ENCODE measurements at places on chromosomes 7 and 10.

- no peak for DNase-seq
These were observed 123.3 kb downstream of the SLIT1 start for GRCh38 chr10:97062456-97062855.

GRCh38 chr7:80147543-80148391 lies 13.1 kb downstream of the GNAI1 start:
- DNase-seq, result no peak

DNA sequence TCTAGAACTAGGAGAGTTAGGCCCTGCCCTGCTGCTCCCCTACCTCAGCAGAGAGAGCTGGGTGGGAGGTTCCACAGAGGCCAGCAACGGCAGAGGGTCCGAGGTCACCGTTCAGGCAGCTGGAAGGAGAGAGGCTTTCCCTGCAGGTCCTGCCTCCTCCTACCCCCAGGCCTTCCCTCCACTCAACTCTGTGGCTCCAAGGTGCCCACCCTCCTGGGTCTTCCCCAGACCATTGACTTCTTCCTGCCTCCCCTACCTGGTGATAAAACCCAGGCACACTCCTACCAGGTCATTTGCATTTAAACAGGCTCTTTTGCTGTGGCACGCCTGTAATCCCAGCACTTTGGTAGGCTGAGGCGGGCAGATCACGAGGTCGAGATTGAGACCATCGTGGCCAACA lies 515.3 kb upstream of the FOXK1 start:
- DNase-seq, result no peak

- DNase-seq, result no peak
These were observed 217.0 kb downstream of the MAGI2 start for GRCh38 chr7:79236352-79237028.
